Memory B cell (primary cell): ENCODE measurements at places on chromosomes 3 and 15.

GRCh38 chr3:110810356-110810755, 261.3 kb upstream of the NECTIN3 start:
- H3K27ac ChIP-seq, result no peak overlapping the region
- H3K36me3 ChIP-seq, result no peaks in the 10 kb centered on the region
- no peak overlapping the region for H3K4me3 ChIP-seq
- no peak for DNase-seq
- H3K27me3 ChIP-seq, result peaks cover 3% of the 10 kb centered on the region

DNA sequence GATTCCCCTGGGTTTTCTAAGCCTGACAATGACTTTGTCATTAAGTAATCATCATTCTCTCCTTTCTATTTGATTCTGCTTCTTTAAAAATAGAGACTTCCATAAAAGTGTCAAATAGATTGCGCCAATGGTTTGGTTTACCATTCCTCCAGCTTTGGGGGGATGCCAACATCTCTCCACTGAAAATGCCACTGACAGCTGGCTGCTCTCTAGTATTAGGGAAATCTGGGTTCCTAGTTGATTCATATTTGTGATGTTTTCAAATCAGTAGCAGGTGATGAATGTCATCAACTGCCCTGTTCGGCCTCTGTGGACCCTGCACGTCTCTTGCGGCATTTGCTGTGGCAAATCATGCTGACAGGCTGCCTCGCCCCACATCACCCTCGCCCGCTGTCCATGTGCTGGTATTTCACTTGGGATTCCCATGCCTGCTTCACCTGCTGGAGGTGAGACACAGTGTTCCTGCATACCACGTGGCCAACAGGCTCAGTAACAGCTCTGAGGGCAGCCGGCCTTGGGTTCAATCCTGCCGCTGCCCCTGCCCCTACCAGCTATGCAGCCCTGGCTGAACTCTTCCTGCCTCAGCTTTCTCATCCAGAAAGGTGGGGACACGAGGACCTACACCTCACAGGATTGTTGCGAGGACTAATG, 28.1 kb downstream of the ZXDC start:
- DNase-seq, result no peak
- no peak overlapping the region for H3K27ac ChIP-seq
- H3K27me3 ChIP-seq, result no peaks in the 10 kb centered on the region
- no peak overlapping the region for H3K4me3 ChIP-seq
- peaks cover 22% of the 10 kb centered on the region for H3K36me3 ChIP-seq

DNA sequence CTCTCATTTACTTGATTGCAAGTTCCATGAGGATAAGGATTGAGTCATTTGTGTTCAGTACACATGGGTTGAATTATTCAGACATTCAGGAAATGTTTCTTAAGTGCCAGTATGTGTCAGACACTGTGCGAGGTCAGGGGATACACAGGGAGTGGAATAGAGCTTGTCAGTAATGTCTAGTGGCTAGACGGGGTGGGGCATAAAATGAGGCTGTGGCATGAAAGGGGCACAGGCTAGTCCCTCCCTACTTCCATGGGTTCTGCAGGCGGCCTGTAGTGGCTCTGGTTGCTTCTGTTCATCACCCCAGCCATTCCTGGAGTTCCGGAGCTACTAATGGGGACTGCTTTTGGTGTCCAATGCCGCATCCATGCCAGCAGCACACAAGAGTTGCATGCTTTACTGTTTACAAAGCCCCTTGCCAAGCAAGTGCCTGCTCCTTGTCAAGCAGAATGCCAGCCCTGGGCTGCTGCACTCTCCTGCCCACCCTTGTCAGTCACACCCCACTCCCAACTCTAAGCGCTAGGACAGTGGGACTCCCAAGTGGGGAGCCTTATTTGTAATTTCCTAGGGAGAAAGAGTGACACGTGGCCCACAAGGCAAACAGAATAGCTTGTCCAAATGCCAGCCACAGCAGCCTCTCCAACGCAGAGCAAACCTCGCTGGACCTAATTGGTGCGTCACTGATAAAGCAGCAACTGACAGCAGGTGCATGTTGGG, 70.8 kb downstream of the RAB11A start:
- no peak overlapping the region for H3K4me3 ChIP-seq
- DNase-seq, result no peak
- no peak overlapping the region for H3K27ac ChIP-seq
- H3K27me3 ChIP-seq, result peaks cover 4% of the 10 kb centered on the region

GRCh38 chr3:124928333-124929202, 6.0 kb downstream of the MUC13 start:
- H3K27ac ChIP-seq, result no peak overlapping the region
- H3K4me1 ChIP-seq, result no peaks in the 10 kb centered on the region
- H3K36me3 ChIP-seq, result no peaks in the 10 kb centered on the region
- H3K4me3 ChIP-seq, result no peak overlapping the region

DNA sequence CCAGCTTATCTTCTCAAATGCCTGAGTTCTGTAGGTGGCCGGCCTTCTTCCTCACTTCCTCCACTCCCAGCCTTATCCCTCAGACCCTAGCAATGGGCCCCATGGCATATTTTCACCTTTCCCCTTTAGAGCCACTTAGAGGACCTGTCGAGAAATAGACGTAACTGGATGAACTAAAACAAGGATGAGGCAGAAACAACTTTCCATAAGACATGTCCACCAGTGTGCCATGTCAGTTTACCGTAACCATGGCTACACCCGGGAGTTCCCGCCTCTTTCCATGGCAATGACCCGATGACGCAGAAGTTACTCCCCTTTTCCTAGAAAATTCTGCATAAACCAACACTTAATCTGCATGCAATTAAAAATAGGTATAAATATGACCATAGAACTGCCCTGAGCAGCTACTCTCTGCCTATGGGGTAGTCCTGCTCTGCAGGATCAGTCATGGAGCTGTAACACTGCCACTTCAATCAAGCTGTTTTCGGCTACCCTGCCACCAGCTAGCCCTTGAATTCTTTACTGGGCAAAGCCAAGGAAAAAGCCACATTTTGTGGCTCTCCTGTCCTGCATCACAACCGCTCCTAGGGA, 55.1 kb upstream of the ZBTB38 start:
- H3K27me3 ChIP-seq, result no peaks in the 10 kb centered on the region
- H3K4me3 ChIP-seq, result peak overlapping the region; percentile 37
- peaks cover 10% of the 10 kb centered on the region for H3K4me1 ChIP-seq
- no peaks in the 10 kb centered on the region for H3K36me3 ChIP-seq
- H3K27ac ChIP-seq, result no peak overlapping the region

DNA sequence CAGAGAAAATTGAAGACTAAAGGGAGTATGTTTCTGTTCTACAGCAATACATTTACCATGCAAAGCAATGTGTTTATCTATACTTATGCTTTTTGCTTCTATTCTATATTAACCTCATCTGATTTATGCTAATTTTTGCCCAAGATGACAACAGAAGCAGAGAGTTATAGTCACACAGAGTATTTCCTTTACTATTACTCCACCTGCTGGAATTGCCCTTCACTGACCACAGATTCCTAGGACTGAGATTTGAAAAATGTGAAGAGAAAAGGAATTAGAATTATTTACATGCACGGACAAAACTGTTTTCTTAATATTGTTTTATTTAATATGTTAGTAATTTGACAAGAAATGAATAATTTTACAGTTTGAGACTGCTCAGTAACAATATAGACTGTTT, 745.6 kb downstream of the VGLL3 start:
- no peaks in the 10 kb centered on the region for H3K36me3 ChIP-seq
- no peak for DNase-seq
- H3K27ac ChIP-seq, result no peak overlapping the region
- no peak overlapping the region for H3K4me3 ChIP-seq

GRCh38 chr3:120093119-120093910, 932 bp downstream of the GSK3B start:
- peaks cover 16% of the 10 kb centered on the region for H3K4me1 ChIP-seq
- DNase-seq, result no peak
- H3K4me3 ChIP-seq, result no peak overlapping the region
- H3K36me3 ChIP-seq, result peaks cover 6% of the 10 kb centered on the region
- no peaks in the 10 kb centered on the region for H3K27me3 ChIP-seq

DNA sequence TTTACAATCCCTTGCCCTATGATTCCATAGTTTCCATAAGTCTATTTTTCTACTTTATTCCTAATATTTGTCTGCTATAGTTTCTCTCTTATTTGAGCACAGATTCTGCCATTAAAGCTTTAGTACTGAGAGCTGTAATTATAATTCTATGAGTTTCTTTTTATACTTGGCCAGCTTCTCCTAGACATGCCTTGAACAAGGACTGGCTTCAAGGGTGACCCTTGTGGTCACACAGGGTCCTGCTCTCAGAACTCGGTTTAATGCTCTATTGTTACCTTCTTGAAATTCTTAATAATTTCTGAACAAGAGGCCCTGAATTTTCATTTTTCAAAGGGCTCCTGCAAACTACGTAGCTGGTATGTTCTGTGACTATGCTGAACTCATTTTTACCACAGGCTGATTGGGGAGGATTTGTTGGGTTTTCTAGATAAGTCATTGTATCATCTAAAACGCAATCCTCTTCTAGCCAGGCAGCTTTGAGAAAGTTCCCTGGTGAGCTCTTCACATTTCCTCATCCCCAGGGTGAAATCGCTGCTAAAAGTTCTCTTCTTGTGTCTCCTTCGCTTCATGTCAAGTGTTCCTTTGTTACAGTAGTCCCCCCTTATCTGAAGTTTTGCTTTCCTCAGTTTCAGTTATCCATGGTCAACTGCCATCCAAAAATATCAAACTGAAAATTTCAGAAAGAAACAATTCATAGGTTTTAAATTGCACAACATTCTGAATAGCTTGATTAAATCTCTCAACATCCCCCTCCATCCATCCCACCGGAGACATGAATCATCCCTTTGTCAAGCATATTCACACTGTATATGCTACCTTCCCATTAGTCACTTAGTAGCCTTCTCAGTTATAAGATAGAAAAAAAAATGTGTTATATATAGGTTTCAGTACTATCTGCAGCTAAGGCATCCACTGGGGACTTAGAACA, 12.6 kb upstream of the PLCL2 start:
- H3K27ac ChIP-seq, result no peak overlapping the region
- no peak for DNase-seq
- no peaks in the 10 kb centered on the region for H3K36me3 ChIP-seq
- H3K4me3 ChIP-seq, result no peak overlapping the region
- H3K27me3 ChIP-seq, result peaks cover 4% of the 10 kb centered on the region

- H3K27me3 ChIP-seq, result peaks cover 1% of the 10 kb centered on the region
- H3K4me3 ChIP-seq, result no peak overlapping the region
- no peak overlapping the region for H3K27ac ChIP-seq
- no peak for DNase-seq
These were observed 396.1 kb downstream of the TUSC7 start for GRCh38 chr3:117105686-117106085.

DNA sequence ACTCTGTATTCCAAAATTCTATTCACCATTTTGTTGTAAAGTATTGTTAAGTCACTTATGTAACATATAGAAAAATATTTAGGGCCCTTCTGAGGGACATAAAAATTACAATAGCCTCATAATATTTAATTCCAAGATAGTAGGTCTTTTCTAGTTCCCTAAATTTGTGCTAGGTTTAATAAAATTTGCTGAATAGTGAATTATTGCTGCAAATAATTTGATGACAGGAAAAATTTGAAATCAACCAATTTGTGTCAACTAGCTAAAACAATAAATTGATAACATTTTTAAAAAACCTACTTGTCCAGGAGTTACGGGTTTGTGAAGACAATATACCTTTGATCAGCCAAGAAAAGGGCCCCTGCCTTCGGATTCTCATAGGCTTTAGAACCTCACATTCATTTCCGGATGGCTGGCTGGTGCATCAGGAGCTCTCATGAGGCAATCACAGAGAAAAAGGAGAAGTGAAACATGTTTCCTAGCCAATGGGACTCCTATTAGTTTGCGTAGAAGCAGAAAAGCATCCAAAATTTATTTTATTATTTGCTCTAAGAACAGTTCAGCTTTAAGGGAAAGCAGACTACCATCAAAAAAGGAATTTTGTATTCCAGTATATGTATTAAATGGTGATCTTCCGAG, 177.2 kb downstream of the LRRC3B start:
- no peaks in the 10 kb centered on the region for H3K4me1 ChIP-seq
- H3K36me3 ChIP-seq, result no peaks in the 10 kb centered on the region
- DNase-seq, result no peak
- H3K27me3 ChIP-seq, result no peaks in the 10 kb centered on the region
- H3K27ac ChIP-seq, result no peak overlapping the region

GRCh38 chr15:76060118-76060989, 569 bp downstream of the TMEM266 start:
- peaks cover 5% of the 10 kb centered on the region for H3K27me3 ChIP-seq
- no peaks in the 10 kb centered on the region for H3K36me3 ChIP-seq
- no peak overlapping the region for H3K27ac ChIP-seq
- H3K4me3 ChIP-seq, result peak overlapping the region; percentile 89
- peaks cover 24% of the 10 kb centered on the region for H3K4me1 ChIP-seq
- peak; percentile 39 for DNase-seq

DNA sequence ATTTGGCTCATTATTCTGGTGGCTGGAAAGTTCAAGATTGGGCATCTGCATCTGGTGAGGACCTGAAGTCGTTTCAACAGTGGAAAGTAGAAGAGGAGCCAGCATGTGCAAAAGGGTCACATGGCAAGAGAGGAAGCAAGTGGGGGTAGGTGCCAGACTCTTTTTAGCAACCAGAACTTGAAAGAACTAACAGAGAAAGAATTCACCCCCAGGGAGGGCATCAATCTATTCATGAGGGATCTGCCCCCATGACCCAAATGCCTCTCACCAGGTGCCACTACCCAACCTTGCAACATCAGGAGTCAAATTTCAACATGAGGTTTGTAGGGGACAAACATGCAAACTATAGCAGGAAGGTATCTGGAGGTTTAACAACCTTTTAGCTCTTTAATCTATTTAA, 10.3 kb upstream of the RYK start:
- H3K4me3 ChIP-seq, result no peak overlapping the region
- H3K27me3 ChIP-seq, result peaks cover 7% of the 10 kb centered on the region
- no peak for DNase-seq

GRCh38 chr3:14467814-14468620, 65.6 kb downstream of the SLC6A6 start:
- H3K27me3 ChIP-seq, result no peaks in the 10 kb centered on the region
- H3K4me3 ChIP-seq, result no peak overlapping the region
- H3K36me3 ChIP-seq, result peaks cover 16% of the 10 kb centered on the region
- H3K27ac ChIP-seq, result no peak overlapping the region

GRCh38 chr3:112395181-112395895, 62.4 kb downstream of the CD200 start:
- H3K27me3 ChIP-seq, result peaks cover 2% of the 10 kb centered on the region
- peaks cover 7% of the 10 kb centered on the region for H3K36me3 ChIP-seq
- no peak overlapping the region for H3K4me3 ChIP-seq
- no peak for DNase-seq
- H3K27ac ChIP-seq, result no peak overlapping the region
- H3K4me1 ChIP-seq, result peaks cover 17% of the 10 kb centered on the region

DNA sequence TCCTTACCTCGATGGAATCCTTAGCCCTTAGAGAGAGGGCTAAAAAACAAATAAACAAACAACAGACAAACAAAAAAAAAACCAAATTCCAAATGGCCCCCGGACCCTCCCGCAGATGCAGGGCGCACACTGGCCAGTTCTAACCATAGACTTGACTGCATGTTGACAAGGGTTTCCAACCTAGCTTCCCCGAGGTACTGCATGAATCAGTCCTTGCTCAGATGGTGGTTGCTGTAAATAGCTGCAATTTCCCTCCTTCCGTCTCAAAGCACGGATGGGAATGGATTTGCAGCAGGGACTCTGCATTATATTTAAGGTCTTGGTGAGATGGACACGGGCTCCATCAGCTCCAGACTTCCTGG, 162.8 kb downstream of the CD47 start:
- H3K36me3 ChIP-seq, result no peaks in the 10 kb centered on the region
- H3K4me1 ChIP-seq, result peaks cover 2% of the 10 kb centered on the region
- DNase-seq, result no peak
- H3K27me3 ChIP-seq, result peaks cover 4% of the 10 kb centered on the region
- H3K4me3 ChIP-seq, result peak overlapping the region; percentile 84
